ENCODE measurements at places on chromosomes 13 and 19.

GRCh38 chr19:19050731-19051130 lies 13.1 kb upstream of the SLC25A42 start:
- DNase-seq: no peak

GRCh38 chr19:45446295-45446694 lies 21.5 kb upstream of the FOSB start:
- DNase-seq: peak; percentile 50

DNA sequence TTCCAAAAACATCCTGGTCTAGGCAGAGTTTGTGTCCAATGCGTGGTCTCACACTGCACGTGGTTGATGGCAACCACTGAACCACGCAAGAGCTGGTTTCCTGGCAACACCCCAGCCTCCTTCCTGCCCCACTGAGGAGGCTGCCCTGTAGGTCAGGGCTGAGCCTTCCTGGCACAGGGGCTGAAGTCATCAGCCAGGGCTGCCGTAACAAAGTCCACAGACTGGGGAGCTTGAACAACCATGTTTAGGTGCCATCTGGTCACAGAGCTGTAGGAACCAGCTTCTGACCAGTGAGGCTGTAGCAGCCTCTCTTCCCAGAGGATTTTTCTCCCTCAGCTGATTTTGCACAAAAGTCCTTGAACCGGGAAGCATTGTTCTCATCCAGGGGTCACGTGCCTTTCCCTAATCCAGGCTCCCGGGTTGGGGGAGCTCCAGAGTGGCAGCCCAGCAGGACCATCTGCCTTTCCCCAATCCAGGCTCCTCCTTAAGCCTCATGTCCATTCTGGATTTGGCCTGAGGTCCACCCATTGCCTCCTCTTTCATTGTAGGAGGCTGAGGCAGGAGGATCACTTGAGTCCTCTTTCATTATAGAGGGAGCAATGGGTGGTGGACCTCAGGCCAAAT lies 53.9 kb downstream of the CHST8 start:
- no peak for DNase-seq

DNA sequence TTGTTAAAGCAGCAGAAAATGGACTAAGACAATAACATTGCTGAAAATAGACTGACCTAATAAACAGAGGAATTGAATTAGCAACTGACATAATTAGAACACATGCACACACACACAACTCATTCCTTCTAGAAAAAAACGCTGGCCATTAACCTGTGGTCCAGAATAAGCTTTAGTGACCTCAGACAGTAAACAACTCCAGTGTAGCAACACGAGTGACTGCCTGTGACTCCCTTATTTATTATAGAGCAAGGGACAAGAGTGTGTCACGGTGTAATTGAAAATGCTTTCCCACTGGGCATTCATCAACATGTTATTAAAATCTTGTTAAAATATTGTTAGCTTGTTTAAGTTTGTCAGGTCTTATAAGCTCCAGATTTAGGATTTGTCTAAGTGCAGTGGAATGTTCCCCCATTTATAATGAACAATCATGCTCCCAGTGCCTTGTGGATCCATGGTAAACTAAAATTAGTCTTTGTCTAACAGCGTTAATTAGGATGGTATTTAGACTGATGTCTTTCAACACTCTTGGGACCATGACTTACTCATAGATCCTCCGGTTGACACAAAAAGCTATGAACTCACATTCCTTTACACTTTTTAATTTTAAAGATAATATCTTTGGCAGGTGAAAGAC lies 111.7 kb upstream of the IRS2 start:
- DNase-seq: no peak

- DNase-seq: peak; percentile 79
Observed at GRCh38 chr19:5138606-5139582, 170.0 kb downstream of the KDM4B start.

GRCh38 chr19:34493038-34493648 lies 11.6 kb downstream of the WTIP start:
- DNase-seq: no peak

GRCh38 chr13:25912961-25913360 lies 138.9 kb downstream of the SHISA2 start:
- no peak for DNase-seq

DNA sequence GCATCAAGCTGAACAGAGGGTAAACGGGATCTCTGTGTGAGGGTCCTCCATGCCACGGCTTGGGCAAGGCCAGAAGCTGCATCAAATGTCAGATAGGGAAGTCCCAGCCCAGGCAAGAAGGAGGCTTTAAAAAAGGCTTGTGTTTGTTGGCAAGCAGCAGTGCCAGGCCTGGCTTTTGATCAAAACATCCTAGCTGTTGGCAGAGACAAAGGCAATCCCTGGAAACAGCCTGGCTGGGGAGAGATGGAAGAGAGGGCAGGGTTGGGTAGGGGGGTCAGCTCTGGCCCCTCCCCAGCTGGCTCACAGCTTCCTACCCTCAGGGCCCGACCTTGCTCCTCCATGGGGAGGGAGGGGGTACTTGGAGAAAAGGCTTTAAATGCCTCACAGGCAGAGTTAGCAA lies 61.8 kb upstream of the KCTD15 start:
- DNase-seq: no peak

DNA sequence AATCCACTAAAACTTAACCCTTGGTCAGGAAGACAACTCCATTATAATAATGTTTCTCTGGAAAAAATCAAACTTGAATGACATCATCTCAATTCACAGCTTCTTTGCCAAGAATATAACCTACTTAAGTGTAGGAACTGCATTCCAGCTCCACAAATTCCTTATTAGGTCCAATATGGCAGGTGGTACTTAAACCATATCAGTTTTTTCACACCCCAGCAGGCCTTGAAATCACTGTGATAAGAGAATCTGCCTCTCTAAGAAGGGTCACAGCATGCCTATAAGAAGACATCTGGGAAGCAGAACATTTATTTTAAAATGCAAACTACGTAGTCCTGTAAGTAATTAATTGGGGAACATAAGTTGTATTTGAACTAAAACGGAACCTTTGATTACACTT lies 687.8 kb downstream of the DIAPH3 start:
- DNase-seq: no peak

GRCh38 chr13:38386421-38386820 lies 36.8 kb downstream of the UFM1 start:
- DNase-seq: no peak

DNA sequence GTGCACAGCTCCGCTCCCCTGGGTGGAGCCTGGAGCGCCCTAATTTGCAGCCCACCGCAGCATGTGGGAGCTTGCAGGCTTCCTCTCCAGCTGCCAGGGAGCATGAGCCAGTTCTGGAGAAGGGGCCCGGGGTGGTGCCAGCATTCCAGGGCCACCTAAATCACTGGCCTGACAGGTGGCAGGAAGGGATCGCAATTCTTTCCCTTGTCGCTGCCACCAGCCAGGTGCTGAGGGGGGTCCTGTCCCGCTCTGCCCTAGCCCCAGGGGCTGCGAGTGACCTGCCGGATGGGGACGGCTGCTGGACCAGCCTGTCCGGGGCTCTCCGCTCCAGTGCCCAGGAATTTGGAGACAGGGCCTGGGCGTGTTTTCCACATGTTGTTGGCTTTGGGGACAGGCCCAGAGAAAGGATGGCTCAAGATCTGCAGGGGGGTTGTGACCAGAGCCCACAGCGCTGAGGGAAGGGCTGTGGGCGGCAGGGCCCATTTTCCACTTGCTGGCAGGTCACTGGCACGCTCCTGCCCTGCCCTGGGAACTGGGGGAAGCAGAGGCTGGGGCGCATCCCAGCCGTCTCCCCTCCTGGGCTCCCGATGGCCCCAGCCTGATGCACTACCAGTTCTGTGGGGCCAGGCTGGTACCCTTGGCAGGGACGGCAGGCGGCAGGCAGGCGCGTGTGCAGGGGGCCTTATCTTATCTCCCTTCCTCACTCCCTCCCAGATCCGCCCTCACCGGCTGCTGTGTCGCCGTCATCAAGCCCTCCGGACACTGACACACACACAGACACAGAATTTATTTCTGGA lies 9.5 kb downstream of the NDUFA11 start:
- no peak for DNase-seq

DNA sequence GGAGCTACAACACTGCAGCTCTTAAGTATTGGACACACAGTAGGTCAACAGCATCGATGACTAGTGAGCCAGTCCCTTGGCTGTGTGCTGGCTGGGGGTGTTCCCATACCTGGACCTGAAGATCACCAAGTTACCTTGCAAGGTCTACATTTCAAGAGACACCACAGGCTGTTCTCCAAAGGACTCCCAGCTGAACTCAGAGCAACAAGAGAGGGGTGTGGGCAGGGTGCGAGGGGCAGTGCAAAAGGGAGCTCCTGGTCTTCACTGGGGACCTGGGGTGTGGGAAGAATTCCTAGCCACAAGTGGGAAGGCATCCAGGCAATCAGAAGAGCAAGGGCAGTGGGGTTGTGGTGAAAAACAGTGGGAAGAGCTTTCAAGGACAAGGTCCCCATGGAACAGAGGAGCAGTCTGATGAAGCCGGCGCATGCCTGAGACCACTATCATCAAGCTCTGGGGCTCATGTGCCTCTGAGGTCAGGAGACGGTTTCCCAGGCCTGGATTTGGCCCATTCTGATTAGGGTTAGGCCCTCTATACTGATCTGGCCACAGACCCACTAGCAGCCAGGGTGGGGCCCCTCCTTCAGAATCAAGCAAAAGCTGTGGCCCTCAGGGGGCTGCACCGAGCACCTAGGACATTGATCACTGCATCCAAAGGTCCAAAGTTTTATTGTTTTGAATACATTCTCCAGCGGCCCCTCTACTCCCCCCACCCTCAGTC lies 4.7 kb upstream of the GSK3A start:
- DNase-seq: no peak

GRCh38 chr13:49499889-49500660 lies 4.3 kb downstream of the PHF11 start:
- DNase-seq: peak; percentile 55

- peak; percentile 95 for DNase-seq
Observed at GRCh38 chr19:51660975-51661600, 14.5 kb upstream of the SIGLEC14 start.
